NCI-H226 (cell line): ENCODE measurements at places on chromosomes 4 and X.

DNA sequence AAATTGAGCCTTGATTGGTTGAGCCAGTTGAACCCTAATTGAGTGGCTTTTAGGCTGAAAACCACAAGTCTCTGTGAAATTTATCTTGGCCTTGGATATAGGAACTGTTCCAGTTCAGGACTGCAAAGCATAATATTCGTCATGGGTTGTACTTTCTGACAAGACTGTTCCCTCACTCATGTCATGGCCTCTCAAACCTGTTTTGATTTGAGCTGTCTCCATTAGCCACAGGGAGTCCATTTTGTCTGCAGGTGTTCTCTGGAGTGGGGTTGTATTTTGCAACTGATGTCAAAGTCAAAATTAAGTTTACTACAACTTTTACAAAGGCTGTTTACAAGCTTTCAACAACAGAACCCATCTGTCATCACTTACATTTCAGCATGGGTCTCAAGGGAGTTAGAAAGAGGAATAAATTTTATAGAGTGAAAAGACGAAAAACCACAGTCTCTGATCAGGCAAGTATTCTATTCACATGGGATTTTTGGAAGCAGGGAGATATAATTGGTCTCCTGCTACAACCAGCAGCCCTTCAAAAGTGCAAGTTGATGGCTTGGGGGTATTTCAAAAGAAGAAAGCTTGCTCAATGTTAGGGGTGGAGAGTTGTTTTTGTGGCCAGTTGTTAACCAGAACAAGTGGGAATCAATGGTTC lies 1716.3 kb downstream of the C4orf33 start:
- no peak for DNase-seq

GRCh38 chr4:1226144-1226481 lies 22.8 kb downstream of the CTBP1 start:
- no peak for DNase-seq

DNA sequence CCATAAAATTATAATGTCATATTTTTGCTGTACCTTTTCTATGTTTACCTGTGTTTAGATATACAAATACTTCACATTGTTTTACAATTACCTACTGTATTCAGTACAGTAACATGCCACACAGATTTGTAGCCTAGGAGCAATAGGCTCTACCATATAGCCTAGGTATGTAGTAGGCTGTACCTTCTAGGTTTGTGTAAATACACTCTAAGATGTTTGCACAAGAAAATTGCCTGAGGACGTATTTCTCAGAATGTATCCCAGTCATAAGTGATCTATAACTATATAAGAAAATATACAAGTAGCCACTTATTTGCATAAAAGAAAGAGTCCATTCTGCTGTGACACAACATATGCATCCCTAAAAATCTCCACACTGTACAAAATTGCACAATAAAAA lies 36.3 kb upstream of the SCML1 start:
- DNase-seq = no peak

- no peak for DNase-seq
Observed at GRCh38 chrX:104295636-104296035, 40.9 kb upstream of the ESX1 start.

DNA sequence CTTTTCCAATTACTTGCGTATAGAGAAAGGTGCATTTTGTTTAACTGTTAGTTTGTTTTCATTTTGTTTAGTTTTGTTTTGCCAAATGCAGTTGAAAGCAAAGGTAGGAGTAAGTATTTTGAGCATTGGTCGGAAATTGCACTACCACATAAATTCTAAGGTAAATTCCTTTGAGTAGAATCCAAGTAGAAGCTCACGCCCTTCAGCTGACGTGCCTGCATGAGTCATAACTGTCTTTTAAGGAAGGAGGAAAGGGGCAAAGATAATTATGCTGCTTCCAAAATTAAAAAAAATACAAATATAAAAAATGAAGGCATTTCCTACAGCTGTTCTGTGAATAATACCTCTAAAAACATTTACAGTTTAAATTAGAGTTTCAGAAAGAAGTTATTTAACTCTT lies 110.2 kb upstream of the MYOZ2 start:
- peak; percentile 65 for DNase-seq

GRCh38 chr4:176583278-176583677 lies 209.4 kb downstream of the VEGFC start:
- DNase-seq = no peak

DNA sequence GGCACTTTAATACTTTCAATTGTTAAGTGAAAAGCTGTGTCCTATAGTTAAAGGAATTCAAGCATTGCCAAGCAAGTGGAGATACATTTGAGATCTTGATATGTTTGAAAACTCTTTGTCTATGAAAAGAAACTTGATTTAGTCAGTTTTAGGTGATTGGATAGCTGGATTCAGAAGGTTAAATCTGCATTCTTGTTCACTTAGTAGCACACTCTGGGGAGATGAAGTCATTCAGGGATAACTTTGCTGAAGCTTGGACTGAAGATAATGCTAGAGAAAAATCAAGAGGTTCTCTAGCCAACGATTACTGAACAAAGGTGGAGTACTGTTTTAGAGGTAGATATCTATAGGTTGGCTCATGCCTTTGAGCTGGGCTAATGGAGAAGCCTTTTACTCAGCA lies 90.6 kb downstream of the DCAF8L2 start:
- peak; percentile 56 for DNase-seq

DNA sequence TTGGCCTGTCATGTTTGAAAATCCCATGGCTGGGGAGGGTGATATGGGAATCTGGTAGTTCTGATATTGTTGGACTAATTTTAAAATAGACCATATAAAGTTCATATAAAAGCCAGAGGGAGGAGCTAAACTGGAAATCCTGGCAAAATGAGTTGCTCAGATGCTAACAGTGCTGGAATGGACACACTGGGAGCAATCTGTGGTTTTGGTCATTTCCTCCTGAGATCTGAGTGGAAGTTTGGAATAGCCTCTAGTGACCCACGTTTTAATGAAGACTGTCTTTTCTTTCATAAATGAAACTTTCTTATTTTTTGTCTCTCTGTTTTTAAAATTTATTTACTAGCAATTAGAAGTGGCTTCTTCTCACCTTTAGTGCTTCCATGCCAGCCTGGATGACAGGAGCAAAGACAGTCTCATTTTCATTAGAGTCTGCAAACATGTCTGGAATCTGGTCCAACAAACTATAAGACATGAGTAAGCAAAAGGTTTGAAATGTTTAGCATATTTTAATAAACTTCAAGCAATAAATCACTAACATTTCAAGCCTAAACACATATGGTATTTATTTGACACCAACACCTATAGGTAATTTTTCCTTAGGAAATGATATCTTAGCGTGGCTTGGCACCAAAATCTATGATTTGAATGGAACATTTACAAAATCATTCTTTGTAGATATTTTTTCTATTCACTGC lies 66.6 kb downstream of the METTL14 start:
- DNase-seq = no peak

DNA sequence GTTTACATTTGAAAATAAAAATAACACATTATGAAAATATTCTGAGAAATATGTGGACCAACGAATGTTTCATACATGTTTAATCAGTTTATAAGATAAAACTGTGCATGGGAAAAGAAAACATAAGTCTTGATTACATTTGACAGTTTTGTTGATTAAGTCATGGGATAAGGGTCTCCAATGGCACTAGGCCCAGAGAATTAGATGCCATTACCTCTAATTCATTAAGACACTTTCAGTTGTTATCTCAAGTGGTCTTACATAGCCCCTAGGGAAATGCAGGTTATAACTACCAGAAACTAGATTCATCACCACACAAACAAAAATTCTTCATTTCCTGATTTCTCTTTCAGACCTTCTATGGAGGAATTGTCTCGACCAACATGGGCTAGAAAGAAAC lies 300.8 kb downstream of the PCDH7 start:
- no peak for DNase-seq

GRCh38 chr4:171924746-171925376 lies 111.7 kb downstream of the GALNTL6 start:
- DNase-seq = no peak

DNA sequence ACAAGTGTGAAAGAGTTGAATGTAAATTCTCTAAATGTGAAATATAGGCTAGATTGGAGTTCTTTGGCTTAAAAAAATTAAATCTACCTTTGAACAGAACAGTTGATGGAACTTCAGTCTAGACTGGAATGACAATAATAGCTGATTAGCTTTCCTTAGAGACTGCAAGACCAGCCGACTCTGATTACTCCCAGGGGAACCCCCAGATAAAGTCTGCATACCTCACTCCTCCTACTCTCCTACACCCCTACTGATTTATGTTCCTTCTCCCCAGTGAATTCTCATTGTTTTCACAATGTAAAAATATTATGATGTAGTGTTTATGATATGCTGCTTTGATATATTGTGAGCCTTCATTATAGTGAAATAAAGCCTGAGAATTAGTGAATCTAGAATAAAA lies 241.3 kb downstream of the CFAP299 start:
- peak; percentile 22 for DNase-seq

GRCh38 chr4:153905231-153905630 lies 116.3 kb upstream of the SFRP2 start:
- no peak for DNase-seq

- DNase-seq = no peak
Observed at GRCh38 chr4:38663090-38663800, 754 bp upstream of the KLF3 start.

- peak; percentile 68 for DNase-seq
Observed at GRCh38 chr4:1248245-1249147, at the start of gene CTBP1. CTBP1 (minus strand) TSS chr4:1249130; CDS start chr4:1241331, 7,799 bp downstream.
